Ovary (tissue), 10 donors: ENCODE measurements at places on chromosomes 7 and 10.

DNA sequence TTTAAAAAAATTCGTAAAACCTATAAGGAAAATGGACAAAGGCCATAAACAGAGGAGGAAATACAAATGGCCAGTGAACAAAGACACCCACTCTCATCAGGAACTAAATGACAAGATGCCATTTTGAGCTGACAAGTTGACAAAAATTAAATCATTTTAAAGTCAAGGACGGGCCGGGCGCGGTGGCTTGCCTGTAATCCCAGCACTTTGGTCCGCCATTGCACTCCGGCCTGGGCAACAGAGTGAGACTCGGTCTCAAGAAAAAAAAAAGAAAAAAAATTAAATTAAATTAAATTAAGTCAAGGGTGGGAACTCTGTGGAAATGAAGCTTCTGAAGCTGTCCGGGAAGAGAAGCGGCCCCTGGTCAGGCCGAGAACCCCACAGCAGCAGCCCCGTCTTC lies 1.2 kb upstream of the NOM1 start:
- H3K27me3 ChIP-seq, result no peaks in the 10 kb centered on the region
- no peak overlapping the region for H3K27ac ChIP-seq
- no peak overlapping the region for H3K4me3 ChIP-seq
- no peaks in the 10 kb centered on the region for H3K36me3 ChIP-seq
- no peak for DNase-seq
- peaks cover 5% of the 10 kb centered on the region for H3K4me1 ChIP-seq

DNA sequence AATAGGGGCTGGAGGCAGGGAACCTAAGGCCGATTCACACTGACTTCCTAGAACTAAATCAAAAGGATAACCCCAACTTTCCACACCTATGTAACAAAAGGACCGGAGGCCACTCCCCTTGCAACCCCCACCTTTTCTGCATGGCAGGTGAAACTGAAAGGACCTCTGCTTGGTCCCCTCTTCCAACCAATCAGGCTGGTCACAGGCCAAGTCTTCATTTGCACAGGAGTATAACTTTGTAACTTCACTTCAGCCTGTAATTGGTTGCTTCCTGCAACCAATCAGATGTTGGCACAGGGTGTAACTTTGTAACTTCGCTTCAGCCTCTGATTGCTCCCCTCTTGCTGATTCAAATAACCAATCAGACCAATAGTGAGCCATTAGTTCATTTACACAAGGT lies 190.0 kb downstream of the FAM107B start:
- H3K4me3 ChIP-seq, result no peak overlapping the region
- H3K27ac ChIP-seq, result no peak overlapping the region
- no peak for DNase-seq
- H3K4me1 ChIP-seq, result no peaks in the 10 kb centered on the region

DNA sequence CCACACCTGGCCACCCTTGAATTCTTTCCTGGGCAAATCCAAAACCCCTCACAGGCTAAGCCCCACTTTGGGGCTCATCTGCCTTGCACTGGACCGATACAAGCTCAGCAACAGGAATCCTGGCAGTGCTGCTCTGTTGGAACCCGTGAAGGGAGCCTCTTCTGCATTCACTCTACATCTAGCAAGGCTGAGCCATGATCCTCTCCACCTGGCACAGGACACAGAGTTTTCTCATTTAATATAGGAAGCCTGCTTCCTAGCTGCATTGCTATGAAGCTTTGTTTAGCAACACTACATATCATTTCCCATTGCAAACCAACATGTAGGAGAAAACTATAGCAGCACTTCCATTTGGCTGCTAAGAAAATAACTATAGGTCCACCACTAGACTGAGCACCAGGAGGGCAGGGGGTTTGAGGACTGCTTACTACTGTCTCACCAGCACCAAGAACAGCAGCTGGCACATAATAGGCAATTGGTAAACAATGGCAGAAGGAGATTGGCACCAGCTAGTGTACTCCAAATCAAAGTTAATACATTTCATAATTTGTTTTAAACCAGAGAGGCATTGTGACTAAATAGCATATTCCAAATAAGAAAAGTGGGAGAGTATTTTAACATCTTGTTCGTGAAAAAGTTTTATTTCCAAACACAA lies 56.1 kb downstream of the CPVL start:
- H3K4me3 ChIP-seq, result no peak overlapping the region
- no peaks in the 10 kb centered on the region for H3K27me3 ChIP-seq
- H3K27ac ChIP-seq, result no peak overlapping the region
- H3K4me1 ChIP-seq, result peaks cover 4% of the 10 kb centered on the region
- DNase-seq, result no peak
- H3K36me3 ChIP-seq, result no peaks in the 10 kb centered on the region

GRCh38 chr7:110224643-110225042 lies 866.3 kb upstream of the LRRN3 start:
- no peaks in the 10 kb centered on the region for H3K27me3 ChIP-seq
- no peak overlapping the region for H3K27ac ChIP-seq
- H3K4me3 ChIP-seq, result no peak overlapping the region
- DNase-seq, result no peak

GRCh38 chr7:32586291-32587221 lies 91.3 kb downstream of the AVL9 start:
- no peak overlapping the region for H3K27ac ChIP-seq
- DNase-seq, result peak; percentile 38
- no peaks in the 10 kb centered on the region for H3K36me3 ChIP-seq
- H3K27me3 ChIP-seq, result no peaks in the 10 kb centered on the region
- no peak overlapping the region for H3K4me3 ChIP-seq

GRCh38 chr10:122112625-122113160 lies 123.7 kb downstream of the TACC2 start:
- no peaks in the 10 kb centered on the region for H3K27me3 ChIP-seq
- peaks cover 6% of the 10 kb centered on the region for H3K4me1 ChIP-seq
- H3K4me3 ChIP-seq, result peak overlapping the region; percentile 59
- peak; percentile 89 for DNase-seq
- no peaks in the 10 kb centered on the region for H3K36me3 ChIP-seq

- H3K4me3 ChIP-seq, result peak overlapping the region; percentile 46
- H3K27me3 ChIP-seq, result peaks cover 2% of the 10 kb centered on the region
- H3K27ac ChIP-seq, result no peak overlapping the region
- no peak for DNase-seq
Observed at GRCh38 chr7:151408839-151409666, 785 bp downstream of the WDR86 start.

- no peak overlapping the region for H3K4me3 ChIP-seq
- H3K27ac ChIP-seq, result no peak overlapping the region
- H3K4me1 ChIP-seq, result no peaks in the 10 kb centered on the region
- DNase-seq, result no peak
Observed at GRCh38 chr7:131265227-131265626, 62.4 kb upstream of the MKLN1 start.

DNA sequence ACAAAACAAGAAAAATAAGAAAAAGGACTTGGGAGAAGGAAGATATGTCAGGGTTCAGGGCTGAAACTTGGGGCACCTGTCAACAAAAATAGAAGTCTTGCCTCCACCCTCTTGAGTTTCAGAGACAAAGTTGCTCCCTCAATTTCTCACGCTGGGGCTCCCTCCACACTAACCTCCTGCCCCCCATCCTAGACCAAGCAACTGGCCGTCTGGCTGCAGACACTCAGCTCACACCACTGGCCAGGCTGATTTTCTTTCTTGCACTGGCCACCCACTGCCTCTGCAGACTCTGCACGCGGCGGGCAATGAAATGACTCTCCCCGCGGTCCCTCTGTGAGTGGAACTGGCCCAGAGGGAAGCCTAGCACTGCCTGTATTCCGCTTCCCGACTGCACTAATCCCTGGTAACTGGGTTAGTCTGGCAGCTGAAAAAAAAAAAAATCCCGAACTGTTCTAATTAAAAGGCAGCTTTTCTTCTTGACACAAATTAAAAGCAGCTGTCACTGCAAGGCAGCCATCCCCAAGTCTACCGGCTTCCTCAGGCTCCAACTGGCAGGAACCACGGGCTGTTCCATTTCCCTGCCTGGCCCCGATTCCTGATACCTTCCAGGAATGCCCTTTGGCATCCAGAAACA lies 83.5 kb downstream of the SPDYE5 start:
- no peaks in the 10 kb centered on the region for H3K4me1 ChIP-seq
- no peak overlapping the region for H3K4me3 ChIP-seq
- H3K36me3 ChIP-seq, result no peaks in the 10 kb centered on the region
- no peak overlapping the region for H3K27ac ChIP-seq
- DNase-seq, result no peak
- no peaks in the 10 kb centered on the region for H3K27me3 ChIP-seq

- no peaks in the 10 kb centered on the region for H3K4me1 ChIP-seq
- no peak for DNase-seq
- H3K4me3 ChIP-seq, result no peak overlapping the region
- H3K27me3 ChIP-seq, result no peaks in the 10 kb centered on the region
- H3K27ac ChIP-seq, result no peak overlapping the region
Observed at GRCh38 chr10:6347391-6347951, 144.7 kb downstream of the PFKFB3 start.

- DNase-seq, result no peak
- no peaks in the 10 kb centered on the region for H3K36me3 ChIP-seq
- H3K27ac ChIP-seq, result no peak overlapping the region
- H3K4me1 ChIP-seq, result no peaks in the 10 kb centered on the region
Observed at GRCh38 chr10:100670368-100670767, 75.0 kb upstream of the PAX2 start.

- no peaks in the 10 kb centered on the region for H3K36me3 ChIP-seq
- H3K4me3 ChIP-seq, result no peak overlapping the region
- no peak overlapping the region for H3K27ac ChIP-seq
- no peak for DNase-seq
- no peaks in the 10 kb centered on the region for H3K27me3 ChIP-seq
Observed at GRCh38 chr7:91050677-91051076, 213.6 kb upstream of the FZD1 start.

GRCh38 chr10:131810805-131811629 lies 89.8 kb upstream of the PPP2R2D start:
- no peak for DNase-seq
- H3K4me3 ChIP-seq, result no peak overlapping the region
- no peaks in the 10 kb centered on the region for H3K4me1 ChIP-seq

- H3K27ac ChIP-seq, result no peak overlapping the region
- no peaks in the 10 kb centered on the region for H3K36me3 ChIP-seq
- H3K27me3 ChIP-seq, result no peaks in the 10 kb centered on the region
- H3K4me3 ChIP-seq, result peak overlapping the region; percentile 48
- DNase-seq, result no peak
Observed at GRCh38 chr10:21515361-21516241, 9.9 kb downstream of the SKIDA1 start.

- H3K4me3 ChIP-seq, result no peak overlapping the region
- no peaks in the 10 kb centered on the region for H3K27me3 ChIP-seq
- no peaks in the 10 kb centered on the region for H3K36me3 ChIP-seq
- peak overlapping the region; percentile 13 for H3K27ac ChIP-seq
- DNase-seq, result peak; percentile 52
- H3K4me1 ChIP-seq, result peaks cover 21% of the 10 kb centered on the region
Observed at GRCh38 chr10:30818010-30818660, 188.6 kb upstream of the LYZL2 start.

DNA sequence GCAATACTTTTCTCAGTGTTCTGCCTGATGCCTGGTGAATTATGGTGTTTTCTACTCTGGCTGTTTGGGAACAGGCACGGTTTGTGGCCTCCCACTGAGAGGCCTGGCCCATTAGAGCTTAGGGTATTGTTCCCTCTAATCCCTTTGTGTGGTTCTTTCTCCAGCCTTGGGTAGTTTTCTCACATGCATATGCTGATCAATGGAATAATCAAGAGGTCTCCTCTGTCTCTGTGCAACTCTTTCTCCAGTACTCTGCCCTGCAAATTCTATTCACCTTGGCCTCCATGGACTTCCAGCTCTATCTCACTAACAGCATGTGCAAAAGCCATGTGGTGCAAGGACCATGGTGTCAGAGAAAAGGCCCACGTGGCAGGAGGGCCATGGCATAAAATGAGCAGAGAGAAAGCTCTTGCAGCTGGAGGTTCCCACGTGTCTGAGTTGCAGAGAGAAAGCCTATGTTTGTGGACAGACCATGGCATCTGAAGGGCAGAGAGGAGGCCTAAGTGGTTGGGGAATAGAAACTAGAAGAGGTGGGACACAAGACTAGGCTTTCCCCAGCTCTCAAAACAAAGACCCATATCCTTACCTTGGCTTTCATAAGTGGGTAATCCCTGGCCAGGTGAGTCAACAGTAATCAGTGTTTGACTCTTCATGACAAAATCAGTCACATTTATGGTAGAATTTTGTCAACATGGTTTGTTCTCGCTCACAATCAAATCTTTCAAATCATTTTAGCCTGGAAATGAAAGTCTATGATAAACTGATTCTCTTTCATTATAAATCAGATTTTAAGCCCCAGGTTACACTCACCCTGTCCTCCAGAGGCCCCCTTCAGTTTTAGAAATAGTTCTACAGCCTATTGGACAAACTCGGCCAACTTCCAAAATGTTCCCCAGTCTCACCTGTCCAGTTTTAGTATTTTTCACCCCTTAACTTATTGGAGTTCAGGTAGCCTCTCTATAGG lies 17.3 kb downstream of the OPALIN start:
- H3K27me3 ChIP-seq, result no peaks in the 10 kb centered on the region
- no peak overlapping the region for H3K27ac ChIP-seq
- H3K36me3 ChIP-seq, result no peaks in the 10 kb centered on the region
- no peak for DNase-seq
- H3K4me1 ChIP-seq, result no peaks in the 10 kb centered on the region
- H3K4me3 ChIP-seq, result no peak overlapping the region

DNA sequence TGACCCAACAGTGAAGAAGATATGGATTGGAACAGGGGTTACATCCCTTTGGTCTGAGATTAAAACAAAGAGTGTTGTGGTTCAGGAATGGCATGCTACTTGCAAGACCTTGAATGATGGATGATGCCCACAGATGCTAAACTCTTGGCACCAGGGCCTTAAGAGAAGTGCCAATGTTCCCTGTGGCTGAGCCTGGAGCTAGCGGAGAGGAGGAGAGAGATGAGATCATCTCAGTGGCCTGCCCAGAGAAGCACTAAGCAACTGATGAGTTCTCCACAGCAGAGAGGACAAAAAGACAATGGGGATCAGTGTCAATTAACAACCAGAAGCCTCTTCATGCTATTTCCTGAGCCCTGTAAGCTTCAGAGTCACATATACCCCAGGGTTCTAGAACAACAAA lies 97.8 kb downstream of the ELAPOR2 start:
- H3K4me1 ChIP-seq, result no peaks in the 10 kb centered on the region
- no peaks in the 10 kb centered on the region for H3K27me3 ChIP-seq
- no peaks in the 10 kb centered on the region for H3K36me3 ChIP-seq
- H3K27ac ChIP-seq, result no peak overlapping the region
- no peak for DNase-seq

GRCh38 chr10:123526356-123527064 lies 139.6 kb upstream of the GPR26 start:
- no peak overlapping the region for H3K4me3 ChIP-seq
- H3K27me3 ChIP-seq, result no peaks in the 10 kb centered on the region
- H3K4me1 ChIP-seq, result no peaks in the 10 kb centered on the region
- no peaks in the 10 kb centered on the region for H3K36me3 ChIP-seq
- DNase-seq, result no peak
- H3K27ac ChIP-seq, result no peak overlapping the region

DNA sequence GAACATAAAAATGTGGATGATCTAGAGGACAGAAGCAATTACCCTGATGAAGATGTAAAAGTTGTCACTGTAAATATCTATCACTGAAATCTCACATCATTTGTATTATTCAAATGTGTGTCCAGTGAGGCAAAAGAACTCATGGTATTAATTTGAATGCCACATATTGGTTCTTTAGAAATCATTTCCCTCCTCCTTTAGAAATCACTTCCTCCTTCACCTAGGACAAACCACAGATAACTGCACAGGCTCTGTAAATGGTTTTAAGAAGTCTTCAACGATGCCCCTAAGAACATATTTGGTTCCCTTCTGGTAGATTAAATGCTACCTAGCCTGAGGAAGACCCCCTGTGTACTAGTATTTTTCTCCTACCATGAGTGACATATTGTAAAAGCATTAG lies 33.1 kb upstream of the ZNF518A start:
- peaks cover 4% of the 10 kb centered on the region for H3K27me3 ChIP-seq
- H3K4me1 ChIP-seq, result no peaks in the 10 kb centered on the region
- H3K4me3 ChIP-seq, result no peak overlapping the region
- no peak overlapping the region for H3K27ac ChIP-seq
- no peak for DNase-seq
- H3K36me3 ChIP-seq, result no peaks in the 10 kb centered on the region
